ENCODE measurements at places on chromosomes 1 and 21. TPM values are rescaled to one million over a fixed set of nuclear protein-coding genes. Genes with fewer than 3 reads are reported as not detected.

TMEM51 gene
- 25.8 TPM for total RNA-seq

NUP210L gene
- 0.05 TPM for total RNA-seq

ADAM30 gene
- total RNA-seq, result not detected

CHRM3 gene
- total RNA-seq, result 0.13 TPM

PLA2G2C gene
- total RNA-seq, result not detected

EPHA2 gene
- total RNA-seq, result 263 TPM

IL19 gene
- not detected for total RNA-seq

LAMB3 gene
- total RNA-seq, result 0.85 TPM

GUCA2A gene
- total RNA-seq, result not detected

TMOD4 gene
- 0.80 TPM for total RNA-seq

SLC2A5 gene
- total RNA-seq, result 0.26 TPM

GRCh38 chr1:101748077-101748476, 248.6 kb downstream of the OLFM3 start:
- H3K27me3 ChIP-seq, result no peaks in the 10 kb centered on the region
- no peaks in the 10 kb centered on the region for H3K4me1 ChIP-seq
- DNase-seq, result no peak
- no peak overlapping the region for H3K27ac ChIP-seq
- H3K4me3 ChIP-seq, result no peak overlapping the region
- H3K36me3 ChIP-seq, result no peaks in the 10 kb centered on the region

- no peaks in the 10 kb centered on the region for H3K4me1 ChIP-seq
- peaks cover 10% of the 10 kb centered on the region for H3K27me3 ChIP-seq
- H3K36me3 ChIP-seq, result no peaks in the 10 kb centered on the region
Observed at GRCh38 chr1:11581445-11581991, 72.7 kb downstream of the FBXO2 start.

GRCh38 chr1:207852576-207853371, 58.2 kb downstream of the CD34 start:
- H3K36me3 ChIP-seq, result no peaks in the 10 kb centered on the region
- H3K4me3 ChIP-seq, result no peak overlapping the region
- no peaks in the 10 kb centered on the region for H3K4me1 ChIP-seq
- no peak overlapping the region for H3K27ac ChIP-seq
- no peak for DNase-seq

DNA sequence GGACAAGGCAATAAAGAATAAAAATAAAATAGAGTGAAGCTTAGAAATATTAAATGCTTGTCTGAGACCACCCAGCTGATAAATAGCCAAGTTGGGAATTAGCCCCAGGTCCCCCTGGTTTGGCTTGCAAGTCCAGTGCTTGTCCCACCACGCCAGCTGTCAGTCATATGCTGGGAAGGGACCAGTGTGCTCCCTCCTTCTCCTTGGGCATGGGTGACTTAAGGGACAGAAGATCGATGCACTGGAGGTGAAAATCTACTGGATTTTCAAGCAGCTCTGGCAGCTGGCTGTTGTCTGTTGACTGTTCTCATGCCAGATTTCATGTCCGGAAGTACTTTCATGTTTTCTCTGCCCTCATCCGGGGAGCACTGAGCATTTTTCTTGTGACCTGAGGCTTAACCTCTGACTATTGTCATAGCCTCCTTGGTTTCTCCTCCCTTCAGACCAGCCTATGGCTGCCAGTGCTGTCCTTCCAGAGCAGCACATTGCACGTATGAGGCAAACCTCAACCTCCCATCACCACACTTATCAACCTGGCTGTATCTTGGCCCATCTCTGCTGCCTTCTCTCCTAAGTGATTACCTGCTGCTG, 12.4 kb downstream of the LMOD1 start:
- H3K36me3 ChIP-seq, result no peaks in the 10 kb centered on the region
- no peak overlapping the region for H3K27ac ChIP-seq

DNA sequence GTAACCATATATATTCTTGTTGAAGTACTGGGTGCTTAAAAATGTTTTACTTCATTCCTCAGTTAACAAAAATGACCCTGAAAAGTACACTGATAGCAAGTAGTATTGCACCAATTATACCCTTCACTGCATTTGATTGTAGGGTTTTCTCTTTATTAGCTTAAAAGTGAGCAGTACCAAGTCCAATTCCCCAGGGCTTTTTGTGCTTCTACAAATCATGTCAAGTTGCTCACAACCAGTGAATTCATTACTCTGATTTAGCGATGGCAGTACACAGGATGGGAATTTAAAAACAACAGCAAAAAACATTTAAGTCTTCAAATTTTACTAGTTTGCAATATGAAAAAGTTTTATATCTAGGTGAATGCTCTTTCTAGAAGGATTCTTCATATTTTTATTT, 436.4 kb downstream of the PTBP2 start:
- H3K27ac ChIP-seq, result no peak overlapping the region
- DNase-seq, result no peak
- no peaks in the 10 kb centered on the region for H3K27me3 ChIP-seq
- no peak overlapping the region for H3K4me3 ChIP-seq
- no peaks in the 10 kb centered on the region for H3K36me3 ChIP-seq

DNA sequence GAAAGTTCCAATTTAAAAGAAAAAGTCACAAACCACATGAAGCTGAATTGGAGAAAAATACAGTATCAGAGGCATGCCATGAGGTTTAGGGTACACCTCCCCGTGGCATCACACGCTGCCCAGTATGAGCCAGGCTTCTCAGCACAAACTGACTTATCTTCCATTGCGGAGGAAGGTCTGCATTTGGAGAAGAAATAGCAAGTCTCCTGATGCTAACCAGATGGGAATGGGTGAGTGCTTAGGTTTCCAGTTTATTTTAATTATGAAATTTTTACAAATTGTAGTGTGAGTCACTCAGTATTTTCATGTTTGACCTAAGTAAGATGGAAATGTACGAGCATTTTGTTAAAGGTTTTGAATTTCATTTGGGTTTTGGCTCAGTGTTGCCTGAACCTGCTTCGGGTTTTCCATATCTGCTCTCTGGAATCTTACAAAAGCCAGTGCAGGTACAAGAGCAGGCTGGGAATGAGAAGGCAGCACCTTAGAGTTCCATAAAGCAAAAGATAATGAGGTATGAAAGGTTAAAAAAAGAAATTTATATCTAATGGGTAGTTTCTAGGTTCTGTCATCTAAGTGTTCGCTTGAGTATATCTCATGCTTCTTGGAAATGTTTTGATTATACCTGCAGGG, 213.9 kb downstream of the PATJ start:
- no peaks in the 10 kb centered on the region for H3K36me3 ChIP-seq
- no peaks in the 10 kb centered on the region for H3K27me3 ChIP-seq
- H3K4me1 ChIP-seq, result no peaks in the 10 kb centered on the region

DNA sequence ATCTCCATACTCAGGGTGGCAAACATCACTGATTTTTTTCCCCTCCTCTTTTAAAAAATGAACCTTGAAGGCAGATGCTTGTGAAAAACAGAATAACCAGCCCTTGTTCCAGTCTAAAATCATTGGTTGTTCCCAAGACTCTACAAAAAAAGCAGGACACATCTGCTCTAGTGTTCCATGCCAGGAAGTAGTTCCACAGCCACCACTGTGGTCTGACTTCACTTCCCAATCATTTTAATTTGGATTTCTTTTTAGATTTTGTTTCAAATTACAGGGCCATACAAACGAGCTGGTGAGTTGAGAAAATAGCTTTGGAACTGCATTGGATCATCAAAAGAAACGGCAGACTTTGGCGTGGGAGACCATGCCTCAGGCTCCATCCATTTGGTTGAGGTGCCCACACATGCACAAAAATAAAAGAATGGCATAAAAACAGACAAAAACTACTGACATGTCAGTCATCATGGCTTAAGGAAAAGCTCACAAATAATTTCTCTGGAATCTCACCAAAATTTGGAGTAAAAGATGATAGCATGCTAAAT, 210.0 kb downstream of the GABPA start:
- no peak overlapping the region for H3K4me3 ChIP-seq
- no peaks in the 10 kb centered on the region for H3K36me3 ChIP-seq
- no peak for DNase-seq

DNA sequence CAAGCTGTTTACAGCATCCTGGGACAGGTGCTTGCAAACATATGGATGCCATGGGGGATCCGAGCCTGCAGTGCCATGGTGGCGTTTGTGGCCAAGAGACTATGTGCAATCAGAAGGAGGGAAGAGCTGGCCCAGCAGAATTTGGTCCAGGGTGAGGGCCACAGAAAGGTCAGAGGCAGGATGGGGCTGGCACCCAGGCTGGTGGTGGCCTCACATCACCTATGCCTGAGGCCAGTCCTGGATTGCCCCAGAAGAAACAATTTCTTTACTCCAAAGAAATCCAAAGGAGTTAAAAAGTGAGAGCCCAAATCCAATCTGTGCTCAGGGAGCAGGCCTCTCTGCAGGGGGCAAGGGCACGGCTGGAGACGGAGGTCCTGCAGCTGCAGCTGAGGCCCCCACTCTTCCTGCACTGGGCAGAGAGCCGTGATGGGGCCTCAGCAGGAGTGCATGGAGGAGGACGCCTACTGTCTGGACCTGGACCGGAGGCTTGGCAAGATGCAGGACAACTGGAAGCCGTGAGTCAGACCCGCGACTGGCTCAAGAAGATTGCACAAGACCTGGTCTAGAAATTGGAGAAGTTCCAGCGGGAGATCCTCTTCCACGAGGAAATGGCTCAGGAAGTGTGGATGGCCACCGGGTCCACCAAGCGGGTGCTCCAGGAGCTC, 163.5 kb downstream of the RYR2 start:
- H3K27me3 ChIP-seq, result no peaks in the 10 kb centered on the region
- no peaks in the 10 kb centered on the region for H3K4me1 ChIP-seq
- H3K36me3 ChIP-seq, result no peaks in the 10 kb centered on the region
- no peak overlapping the region for H3K27ac ChIP-seq

GRCh38 chr1:7229696-7230631, 444.7 kb downstream of the CAMTA1 start:
- H3K4me1 ChIP-seq, result no peaks in the 10 kb centered on the region
- no peaks in the 10 kb centered on the region for H3K36me3 ChIP-seq
- H3K27ac ChIP-seq, result no peak overlapping the region

GRCh38 chr1:226643611-226644540, 95.2 kb downstream of the ITPKB start:
- H3K4me1 ChIP-seq, result no peaks in the 10 kb centered on the region
- H3K36me3 ChIP-seq, result no peaks in the 10 kb centered on the region
- DNase-seq, result no peak
- no peak overlapping the region for H3K4me3 ChIP-seq
- no peaks in the 10 kb centered on the region for H3K27me3 ChIP-seq

GRCh38 chr1:168834225-168834872, 105.3 kb upstream of the DPT start:
- H3K4me3 ChIP-seq, result no peak overlapping the region
- no peaks in the 10 kb centered on the region for H3K27me3 ChIP-seq
- no peaks in the 10 kb centered on the region for H3K4me1 ChIP-seq
- no peak overlapping the region for H3K27ac ChIP-seq
- DNase-seq, result no peak

DNA sequence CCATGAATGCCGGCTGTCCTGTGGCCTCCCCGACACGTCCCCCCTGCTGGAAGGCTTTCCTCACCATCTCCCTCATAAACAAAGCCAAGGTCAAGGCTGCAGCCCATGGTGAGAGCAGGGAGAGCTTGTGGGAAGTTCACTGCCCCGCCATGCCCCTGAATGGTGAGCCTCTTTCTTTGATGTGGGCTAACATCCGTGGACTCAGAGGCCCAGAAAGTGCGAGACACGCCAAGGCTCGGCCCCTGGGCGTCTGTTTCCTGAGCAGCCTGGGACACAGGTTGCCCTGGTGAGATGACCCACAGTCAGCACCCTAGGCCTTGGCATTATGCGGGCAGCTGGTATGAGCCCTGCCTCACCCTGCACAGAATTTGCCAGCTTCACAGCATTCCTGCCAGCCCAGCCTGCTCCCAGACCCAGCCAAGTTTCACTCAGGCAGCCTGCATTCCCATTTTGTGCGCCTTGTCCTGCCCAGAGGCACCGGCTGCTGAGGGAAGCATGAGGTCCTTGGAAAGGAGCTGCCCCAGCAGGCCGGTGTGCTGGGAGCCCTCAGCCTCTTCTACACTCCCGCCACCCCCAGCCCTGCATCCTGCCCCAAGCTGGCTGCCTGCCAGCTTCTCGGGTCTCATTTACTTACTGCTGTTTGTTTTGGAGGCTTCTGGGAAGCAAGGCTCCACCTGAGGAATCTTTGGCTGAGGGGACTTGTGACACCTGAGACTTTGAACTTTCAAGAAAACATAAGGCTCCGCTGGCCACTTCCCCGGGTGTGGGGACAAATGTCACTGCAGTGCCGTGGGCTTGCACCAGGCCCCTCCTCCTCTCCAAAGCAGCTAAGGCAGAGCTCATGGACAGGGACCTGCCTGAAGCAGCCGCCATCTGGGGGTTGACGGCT, 31.9 kb downstream of the NEK2 start:
- H3K4me1 ChIP-seq, result peaks cover 54% of the 10 kb centered on the region
- no peaks in the 10 kb centered on the region for H3K36me3 ChIP-seq
- H3K27ac ChIP-seq, result peak overlapping the region; percentile 81
- DNase-seq, result no peak
- H3K4me3 ChIP-seq, result peak overlapping the region; percentile 7
